ENCODE measurements at places on chromosomes 4 and X.

DNA sequence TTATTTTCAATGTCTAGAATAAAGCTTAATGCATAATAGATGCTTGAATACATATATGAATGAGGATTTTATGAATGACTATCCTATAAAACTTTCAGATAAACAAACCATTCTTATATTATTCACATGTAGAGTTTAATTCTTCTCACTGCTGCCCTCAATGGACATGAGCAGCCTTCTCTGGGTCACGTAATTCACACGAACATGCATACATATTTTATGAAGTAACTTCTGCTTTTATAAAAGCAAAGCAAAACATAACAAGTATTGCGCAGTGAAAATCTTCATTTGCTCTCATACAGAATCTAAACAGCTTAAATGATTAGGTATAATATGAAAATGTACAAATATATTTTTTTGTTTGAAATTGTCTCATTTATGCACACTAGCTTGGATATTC, 116.7 kb downstream of the TMA16 start:
- DNase-seq: no peak

DNA sequence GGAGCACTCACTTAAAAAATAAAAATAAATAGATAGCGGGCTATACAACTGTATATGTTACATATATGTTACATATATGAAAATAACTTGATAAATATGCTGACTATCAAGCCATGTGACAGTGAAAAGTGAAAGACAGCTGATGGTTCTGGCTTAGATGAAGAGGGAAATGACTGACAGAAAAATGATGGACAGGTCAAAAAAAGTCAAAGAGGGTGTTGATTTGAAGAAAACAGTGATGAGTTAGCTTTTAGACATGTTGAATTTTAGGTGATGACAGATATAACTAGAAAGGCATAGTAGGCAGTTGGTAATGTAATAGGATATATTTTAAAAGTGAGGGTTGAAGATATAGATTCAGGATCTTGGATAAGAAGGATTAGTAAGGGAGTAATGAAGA, 37.8 kb downstream of the FBXO8 start:
- DNase-seq: no peak

- no peak for DNase-seq
Measured at GRCh38 chr4:68693325-68694075, 23.0 kb upstream of the UGT2B15 start.

DNA sequence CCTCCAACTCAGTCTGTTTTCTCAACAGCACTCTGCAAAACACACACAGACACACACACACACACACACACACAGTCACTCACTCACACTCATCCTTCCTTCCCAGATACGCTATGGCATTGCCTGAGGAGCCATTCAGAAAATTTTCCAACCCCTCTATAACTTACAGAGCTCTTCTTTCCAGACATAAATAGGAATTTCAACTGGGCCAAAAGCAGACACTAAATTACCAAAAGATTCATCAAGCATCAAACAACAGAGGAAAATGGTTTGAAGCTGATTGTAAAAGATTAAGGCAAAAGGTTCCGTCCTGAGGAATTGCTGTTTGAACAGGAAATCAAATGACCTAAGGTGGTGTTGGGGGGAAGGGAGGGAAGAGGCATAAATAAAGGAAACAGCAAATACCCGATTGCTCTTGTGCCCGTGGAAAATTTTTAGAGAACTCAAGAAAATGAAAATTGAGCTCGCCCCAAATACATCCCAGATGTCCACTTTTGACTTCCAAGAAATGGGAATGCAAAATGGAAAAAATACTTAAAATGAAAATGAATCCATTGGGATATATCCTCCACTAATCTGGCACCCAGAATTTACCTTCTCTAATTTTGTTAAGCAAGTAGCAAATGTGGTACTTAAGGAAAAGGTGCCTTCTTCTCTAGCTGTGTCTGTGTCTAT, 183.6 kb downstream of the QDPR start:
- DNase-seq: no peak

DNA sequence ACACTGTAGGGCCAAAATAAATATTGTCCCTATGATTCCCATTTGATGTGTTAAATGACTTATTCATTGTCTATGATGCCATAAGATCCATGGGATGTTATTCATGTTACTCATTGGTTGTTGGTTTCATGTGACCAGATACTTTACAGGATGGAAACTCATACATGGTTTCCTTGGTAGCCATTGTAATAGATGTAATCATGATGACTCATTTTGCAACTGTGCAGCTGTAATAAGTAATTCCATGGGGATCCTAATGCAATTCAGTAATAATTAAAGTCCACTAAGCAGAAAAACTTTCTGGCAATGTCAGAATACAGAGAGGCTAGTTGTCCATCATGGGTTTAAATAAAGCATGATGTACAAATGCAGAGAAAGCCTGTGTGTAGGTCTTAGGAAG, 389.7 kb upstream of the NR3C2 start:
- no peak for DNase-seq

- DNase-seq: peak; percentile 82
Measured at GRCh38 chr4:1192091-1192492, 19.7 kb upstream of the SPON2 start.

DNA sequence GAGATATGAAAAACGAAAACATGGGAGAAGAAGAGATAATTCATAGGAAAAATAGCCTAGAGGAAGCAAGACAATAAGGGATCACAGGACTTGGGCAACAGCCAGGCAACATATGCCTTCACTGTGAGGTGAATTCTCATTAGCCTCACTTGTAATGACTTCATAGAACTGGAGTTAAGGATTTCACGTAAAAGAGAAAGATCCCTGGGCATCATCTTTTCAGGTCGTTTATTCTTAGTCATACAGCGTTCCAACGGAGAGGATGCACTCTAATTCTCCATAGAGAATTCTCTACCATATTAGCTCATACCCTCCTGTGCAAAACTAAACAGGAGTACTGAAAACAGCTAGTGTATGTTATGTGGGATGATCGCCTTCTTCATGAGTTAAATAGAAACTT, 1.4 kb downstream of the PRKG2 start:
- no peak for DNase-seq

GRCh38 chr4:185396724-185397385, at the start of gene ANKRD37:
Gene ANKRD37, plus strand, starts transcription at chr4:185396841. Its CDS starts 83 bp downstream, at chr4:185396924.
- DNase-seq: no peak

GRCh38 chr4:22645481-22646182, 47.1 kb upstream of the GBA3 start:
- DNase-seq: no peak

GRCh38 chr4:147725673-147726072, 6.2 kb upstream of the ARHGAP10 start:
- DNase-seq: no peak

DNA sequence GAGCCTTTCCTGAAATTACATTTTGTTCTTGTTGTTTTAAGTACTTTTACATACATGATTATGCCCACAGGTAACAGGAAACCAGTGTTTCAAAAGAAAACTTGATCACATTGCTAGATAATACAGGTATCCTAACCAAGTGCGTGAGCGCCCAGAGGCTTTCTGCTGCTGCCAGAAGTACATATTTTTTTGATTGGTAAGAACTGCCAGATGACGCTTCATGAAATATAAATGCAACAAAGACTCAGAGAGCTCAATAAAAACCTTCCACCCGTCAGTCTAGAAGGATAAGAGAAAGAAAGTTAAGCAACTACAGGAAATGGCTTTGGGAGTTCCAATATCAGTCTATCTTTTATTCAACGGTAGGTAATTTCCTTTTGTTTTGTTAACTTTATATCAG, at the start of gene EPGN:
Gene EPGN (plus strand): TSS at position 256 of the 400 bp plus-strand sequence. CDS start 64 bp downstream, at position 320.
- no peak for DNase-seq

DNA sequence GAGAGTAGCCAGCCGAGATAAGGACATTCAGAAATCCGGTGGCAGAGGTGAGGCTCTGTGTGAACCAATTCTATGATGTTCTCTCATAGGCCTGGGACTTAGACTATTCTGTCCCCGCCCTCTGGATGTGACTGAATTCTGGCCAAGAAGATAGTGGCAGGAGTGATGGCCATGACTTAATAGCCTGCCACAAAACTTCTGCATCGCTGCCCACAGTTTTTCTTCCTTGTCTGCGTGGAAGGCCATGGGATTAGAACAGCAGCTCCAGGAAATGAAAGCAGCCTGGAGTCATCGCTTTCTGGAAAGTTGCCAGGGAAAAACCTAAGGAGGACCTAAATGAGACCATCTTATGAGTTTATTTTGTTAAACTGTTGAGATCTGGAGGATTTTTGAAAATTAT, 134.7 kb downstream of the F11 start:
- no peak for DNase-seq

DNA sequence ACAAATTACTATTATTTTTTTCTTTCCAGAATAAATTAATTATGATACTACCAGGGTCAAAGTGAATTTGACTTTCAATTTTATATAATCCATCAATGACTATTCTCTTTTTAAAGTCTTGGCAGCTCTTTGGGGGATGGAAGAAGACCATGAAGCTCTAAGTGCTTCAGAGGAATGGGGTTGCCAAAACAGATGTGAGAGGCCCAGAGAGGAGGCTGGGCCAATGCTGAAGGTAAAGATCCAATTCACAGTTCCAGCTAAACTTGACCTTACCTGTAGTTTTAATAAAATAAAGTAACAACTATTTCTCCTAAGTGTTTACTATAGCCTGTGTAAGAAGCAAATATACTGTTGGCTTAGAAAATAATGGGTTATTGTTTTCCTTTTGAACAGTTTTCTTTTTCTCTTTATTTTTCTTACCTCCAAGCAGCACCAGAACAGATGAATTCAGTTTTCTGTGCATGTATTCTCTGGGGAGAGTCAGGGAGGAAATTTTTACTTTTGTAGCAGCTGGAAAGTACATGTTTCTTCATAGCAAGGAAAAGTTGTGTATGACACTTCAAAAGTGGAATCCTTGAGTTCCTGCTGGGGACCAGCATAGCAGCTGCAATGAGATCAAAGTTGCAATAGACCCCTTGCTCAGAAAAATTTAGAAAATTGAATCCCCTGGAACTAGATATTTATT, 104.9 kb downstream of the CEP44 start:
- no peak for DNase-seq

DNA sequence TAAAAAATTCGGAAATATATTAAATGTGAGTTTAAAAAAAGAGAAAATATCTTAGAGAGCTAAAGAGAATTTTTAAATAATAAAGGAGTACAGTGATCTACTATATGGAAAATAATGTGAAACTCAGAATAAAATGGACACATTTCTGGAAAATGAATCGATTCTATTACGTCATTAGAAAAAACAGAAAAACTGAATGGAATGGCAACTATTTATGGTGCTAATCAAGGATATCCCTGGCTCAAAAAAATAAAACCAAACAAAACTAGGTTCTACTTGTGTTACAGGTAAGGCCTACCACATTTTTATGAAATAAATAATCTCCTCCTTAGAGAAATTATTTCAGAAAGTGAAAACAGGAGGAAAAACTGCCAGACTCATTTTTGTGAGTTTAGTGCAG, 5.5 kb upstream of the SLC7A11 start:
- DNase-seq: no peak

- DNase-seq: no peak
Measured at GRCh38 chr4:187883836-187884475, 111.6 kb upstream of the ZFP42 start.

GRCh38 chr4:154024097-154024694, 235.3 kb upstream of the SFRP2 start:
- DNase-seq: no peak

- no peak for DNase-seq
Measured at GRCh38 chr4:109213056-109213455, 89.4 kb downstream of the COL25A1 start.

- no peak for DNase-seq
Measured at GRCh38 chr4:135598151-135598550, 1396.6 kb upstream of the PABPC4L start.

GRCh38 chr4:123110147-123110546, 187.8 kb upstream of the NUDT6 start:
- DNase-seq: no peak

DNA sequence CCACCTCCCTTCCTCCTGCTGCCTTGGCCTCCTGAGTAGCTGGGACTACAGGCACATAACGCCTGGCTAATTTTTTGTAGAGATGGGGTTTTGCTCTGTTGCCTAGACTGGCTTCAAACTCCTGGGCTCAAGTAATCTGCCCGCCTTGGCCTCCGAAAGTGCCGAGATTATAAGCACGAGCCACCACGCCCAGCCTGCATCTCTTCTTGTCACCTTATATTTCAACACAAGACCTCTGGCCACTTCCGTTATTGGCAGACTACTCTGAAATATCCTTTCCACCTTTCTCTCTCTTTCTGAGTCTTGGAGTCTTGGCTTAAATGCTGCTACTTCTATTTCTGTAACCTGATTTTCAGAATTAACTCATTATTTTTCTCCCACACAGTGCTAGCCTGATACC, 5.6 kb downstream of the KIAA0232 start:
- DNase-seq: no peak

DNA sequence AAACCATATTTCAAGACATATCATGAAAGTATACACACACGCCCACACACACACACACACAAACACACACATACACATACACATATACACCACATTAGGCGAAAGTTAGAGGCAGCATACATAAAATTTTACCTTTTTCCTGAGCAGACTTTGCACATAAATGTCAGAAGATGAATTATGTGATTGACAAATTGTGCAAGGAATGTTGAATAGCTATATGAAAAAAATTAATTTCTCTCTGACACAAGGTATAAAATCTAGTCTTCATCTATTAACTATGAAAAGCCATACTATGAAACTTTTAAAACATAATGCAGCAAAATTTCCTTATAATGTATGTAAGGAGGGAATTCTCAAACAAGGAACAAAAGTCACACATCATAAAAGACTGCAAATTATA, 24.4 kb downstream of the FSTL5 start:
- DNase-seq: no peak

- no peak for DNase-seq
Measured at GRCh38 chr4:88134536-88135355, 23.7 kb downstream of the ABCG2 start.

GRCh38 chrX:130592204-130592603, 190.4 kb downstream of the RBMX2 start:
- DNase-seq: no peak

DNA sequence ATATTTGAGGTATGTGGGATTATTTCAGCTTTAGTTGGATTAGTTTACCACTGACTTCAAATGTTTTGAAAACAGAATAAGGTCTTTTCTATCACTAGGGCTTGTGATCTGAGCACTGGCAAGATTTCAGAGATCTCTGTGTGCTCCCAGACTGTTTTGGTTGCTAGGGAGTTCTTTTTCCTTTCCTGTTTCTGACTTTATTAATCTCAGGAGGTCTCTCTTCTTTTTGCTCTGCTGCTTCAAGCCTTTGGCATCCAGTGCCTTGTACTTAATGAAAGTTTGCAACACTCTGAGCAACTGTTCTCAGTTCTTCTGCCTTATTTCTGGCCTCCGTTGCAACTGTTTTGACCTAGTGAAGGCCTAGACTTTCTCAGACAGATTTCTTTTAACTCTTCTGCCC, 32.1 kb upstream of the PAQR3 start:
- DNase-seq: no peak

GRCh38 chr4:28518561-28519165, 1658.0 kb downstream of the STIM2 start:
- DNase-seq: no peak

DNA sequence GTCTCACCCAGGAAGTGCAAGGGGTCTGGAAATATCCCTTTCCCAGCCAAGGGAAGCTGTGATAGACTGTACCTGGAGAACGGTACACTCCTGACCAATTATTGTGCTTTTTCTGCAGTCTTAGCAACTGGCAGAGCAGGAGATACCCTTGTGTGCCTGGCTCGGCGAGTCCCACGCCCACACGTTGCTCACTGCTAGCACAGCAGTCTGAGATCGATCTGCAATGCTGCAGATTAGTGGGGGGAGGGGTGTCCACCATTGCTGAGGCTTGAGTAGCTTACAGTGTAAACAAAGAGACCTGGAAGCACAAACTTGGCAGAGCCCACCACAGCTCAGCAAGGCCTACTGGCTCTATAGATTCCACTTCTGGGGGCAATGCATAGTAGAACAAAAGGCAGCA, 138.5 kb downstream of the CHRDL1 start:
- DNase-seq: no peak

- no peak for DNase-seq
Measured at GRCh38 chrX:103211012-103211715, 3.7 kb upstream of the BEX4 start.

Data from AG09309 (cell line).